ENCODE measurements at places on chromosomes 16 and 17.
A peak's percentile ranks its signal among the peaks of the same experiment; 100 is the strongest.

GRCh38 chr17:21353326-21354010 lies 22.7 kb upstream of the KCNJ12 start:
- H3K36me3 ChIP-seq: no peaks in the 10 kb centered on the region
- no peak overlapping the region for H3K27ac ChIP-seq
- no peak for DNase-seq
- no peaks in the 10 kb centered on the region for H3K4me1 ChIP-seq

DNA sequence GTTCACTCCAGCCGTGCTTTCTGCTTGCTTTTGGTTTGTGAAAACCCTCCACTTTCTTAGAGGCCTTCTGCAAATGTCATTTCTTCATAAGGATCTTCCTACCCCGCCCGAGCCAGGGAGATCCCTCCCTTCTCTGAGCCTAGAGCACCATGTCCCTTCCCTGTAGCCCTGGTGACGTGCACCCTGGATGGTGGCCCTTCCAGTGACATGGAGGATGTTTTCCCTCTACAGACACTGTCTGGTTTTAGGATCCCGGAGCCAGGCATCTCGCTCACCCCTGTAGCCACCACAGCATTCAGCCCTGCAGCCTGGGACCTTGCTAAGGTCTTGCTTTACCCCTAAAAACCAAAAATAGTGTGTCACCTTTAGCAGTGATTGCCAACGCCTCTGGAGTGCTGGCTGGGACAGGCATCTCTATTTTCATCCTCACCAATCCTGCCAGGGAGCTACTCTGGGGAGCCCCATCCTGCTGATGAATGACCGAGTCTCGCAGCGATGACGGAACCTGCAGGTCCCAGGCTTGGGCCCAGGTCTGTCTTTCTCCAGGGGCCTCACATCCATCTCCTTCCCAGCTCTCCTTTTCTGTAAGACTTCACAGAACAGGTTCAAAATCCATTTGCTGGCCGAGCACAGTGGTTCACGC lies 394.1 kb upstream of the TNRC6C start:
- no peak for DNase-seq
- H3K36me3 ChIP-seq: no peaks in the 10 kb centered on the region
- no peaks in the 10 kb centered on the region for H3K4me1 ChIP-seq
- no peak overlapping the region for H3K27ac ChIP-seq
- peaks cover 82% of the 10 kb centered on the region for H3K27me3 ChIP-seq
- H3K4me3 ChIP-seq: no peak overlapping the region

GRCh38 chr16:83954577-83955016 lies 1.6 kb downstream of the OSGIN1 start:
- H3K27ac ChIP-seq: peak overlapping the region; percentile 91
- peaks cover 22% of the 10 kb centered on the region for H3K4me1 ChIP-seq
- 0 out of 2 replicates have a peak, but pooled peaks cover 2% of the 10 kb centered on the region for H3K36me3 ChIP-seq
- DNase-seq: peak; percentile 61

- H3K27me3 ChIP-seq: no peaks in the 10 kb centered on the region
- no peak for DNase-seq
- no peak overlapping the region for H3K4me3 ChIP-seq
- peaks cover 19% of the 10 kb centered on the region for H3K36me3 ChIP-seq
- 0 out of 2 replicates have a peak, but pooled peaks cover under 1% of the 10 kb centered on the region for H3K4me1 ChIP-seq
- H3K27ac ChIP-seq: no peak overlapping the region
These were observed 14.6 kb downstream of the SLC46A1 start for GRCh38 chr17:28391401-28391800.

DNA sequence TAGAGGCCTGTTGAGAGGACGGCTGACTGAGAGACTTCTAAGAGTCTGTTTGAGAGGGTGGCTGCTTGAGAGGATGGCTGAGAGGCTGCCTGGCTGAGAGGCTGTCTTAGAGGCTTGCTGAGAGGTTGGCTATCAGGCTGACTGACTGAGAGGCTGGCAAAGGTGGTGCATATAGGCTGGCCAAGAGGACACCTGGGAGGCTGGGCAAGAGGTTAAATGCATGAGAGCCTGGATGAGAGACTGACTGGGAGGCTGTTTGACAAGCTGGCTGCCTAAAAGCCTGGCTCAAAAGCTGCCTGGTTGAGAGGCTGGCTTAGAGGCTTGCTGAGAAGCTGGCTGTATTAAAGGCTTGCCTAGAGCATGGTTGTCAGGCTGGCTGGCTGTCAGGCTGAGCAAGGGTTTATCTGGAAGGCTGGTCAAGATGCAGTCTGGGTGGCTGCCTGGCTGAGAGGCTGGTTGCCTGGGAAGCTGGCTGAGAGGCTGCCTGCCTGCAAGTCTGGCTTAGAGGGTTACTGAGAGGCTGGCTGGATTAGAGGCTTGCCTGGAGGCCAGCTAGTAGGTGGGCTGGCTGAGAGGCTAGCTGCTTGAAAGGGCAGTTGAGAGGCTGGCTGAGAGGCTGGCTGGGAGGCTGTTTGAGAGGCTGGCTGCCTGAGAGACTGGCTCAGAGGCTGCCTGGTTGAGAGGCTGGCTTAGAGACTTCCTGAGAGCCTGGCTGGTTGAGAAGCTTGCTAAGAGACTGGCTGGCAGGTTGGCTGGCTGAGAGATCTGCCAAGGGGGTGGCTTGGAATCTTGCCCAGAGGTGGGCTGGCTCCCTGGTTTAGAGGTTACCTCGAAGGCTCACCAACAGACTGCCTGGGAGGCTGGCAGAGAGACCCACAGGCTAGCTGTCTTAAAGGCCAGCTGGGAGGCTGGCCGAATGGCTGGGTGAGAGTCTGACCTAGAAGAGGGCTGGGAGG lies 38.3 kb upstream of the ACSM2B start:
- no peaks in the 10 kb centered on the region for H3K36me3 ChIP-seq
- no peaks in the 10 kb centered on the region for H3K4me1 ChIP-seq
- no peak for DNase-seq
- H3K4me3 ChIP-seq: no peak overlapping the region
- H3K27me3 ChIP-seq: peaks cover 62% of the 10 kb centered on the region

GRCh38 chr16:87961623-87962022 lies 10.4 kb downstream of the BANP start:
- H3K4me3 ChIP-seq: no peak overlapping the region
- H3K27ac ChIP-seq: no peak overlapping the region
- H3K27me3 ChIP-seq: no peaks in the 10 kb centered on the region
- H3K4me1 ChIP-seq: no peaks in the 10 kb centered on the region
- no peak for DNase-seq
- no peaks in the 10 kb centered on the region for H3K36me3 ChIP-seq
